ENCODE measurements at places on chromosomes 16 and 17.

DNA sequence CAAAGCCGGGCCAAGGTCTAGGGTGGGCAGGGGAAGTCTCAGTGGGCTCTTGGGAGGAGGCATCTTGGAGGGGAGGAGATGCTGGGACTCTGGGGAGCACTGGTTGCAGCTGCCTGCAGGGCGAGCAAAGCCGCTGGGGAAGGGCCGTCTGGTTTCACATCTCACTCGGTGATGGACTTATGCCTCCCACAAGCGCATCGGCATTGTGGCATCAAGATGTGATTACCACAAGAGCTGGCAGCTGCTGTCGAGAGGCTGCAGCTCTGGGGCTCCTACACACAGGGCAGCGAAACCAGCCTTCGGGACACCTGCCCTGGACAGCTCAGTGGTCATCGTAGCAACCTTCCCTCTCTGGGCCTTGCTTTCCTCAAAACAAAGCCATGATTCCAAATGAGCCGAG is 3.1 kb upstream of the KCNJ12 start:
- DNase-seq, result no peak

DNA sequence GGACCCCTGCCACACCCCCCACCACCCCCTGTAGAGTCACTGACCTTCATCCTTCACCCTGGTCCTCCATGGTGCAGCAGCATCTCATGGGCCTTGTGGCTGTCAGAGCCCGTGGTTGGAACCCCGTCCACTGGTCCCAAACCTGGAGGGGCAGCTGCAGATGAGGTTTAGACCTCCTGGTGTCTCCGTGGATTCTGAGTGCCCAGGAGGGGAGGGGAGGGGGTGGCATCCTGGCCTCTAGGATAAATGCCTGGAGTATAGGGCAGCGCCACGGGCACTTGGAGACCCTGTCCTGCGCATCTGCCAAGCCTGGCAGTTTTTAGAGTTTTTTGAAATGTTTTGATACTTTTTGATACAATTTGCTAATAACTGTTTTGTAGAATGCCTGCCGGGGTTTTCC is 17.5 kb downstream of the KLHL36 start:
- DNase-seq, result no peak

- no peak for DNase-seq
Measured at GRCh38 chr16:13333336-13333735, 431.9 kb downstream of the SHISA9 start.

GRCh38 chr17:63698381-63698885 is 1.5 kb downstream of the LIMD2 start:
- no peak for DNase-seq

- DNase-seq, result no peak
Measured at GRCh38 chr17:4433515-4434031, at the start of gene SPNS3. TSS of gene SPNS3 (plus strand) at chr17:4433940. CDS start at chr17:4433968, 28 bp downstream.
